ENCODE measurements at places on chromosomes 12 and 14.

DNA sequence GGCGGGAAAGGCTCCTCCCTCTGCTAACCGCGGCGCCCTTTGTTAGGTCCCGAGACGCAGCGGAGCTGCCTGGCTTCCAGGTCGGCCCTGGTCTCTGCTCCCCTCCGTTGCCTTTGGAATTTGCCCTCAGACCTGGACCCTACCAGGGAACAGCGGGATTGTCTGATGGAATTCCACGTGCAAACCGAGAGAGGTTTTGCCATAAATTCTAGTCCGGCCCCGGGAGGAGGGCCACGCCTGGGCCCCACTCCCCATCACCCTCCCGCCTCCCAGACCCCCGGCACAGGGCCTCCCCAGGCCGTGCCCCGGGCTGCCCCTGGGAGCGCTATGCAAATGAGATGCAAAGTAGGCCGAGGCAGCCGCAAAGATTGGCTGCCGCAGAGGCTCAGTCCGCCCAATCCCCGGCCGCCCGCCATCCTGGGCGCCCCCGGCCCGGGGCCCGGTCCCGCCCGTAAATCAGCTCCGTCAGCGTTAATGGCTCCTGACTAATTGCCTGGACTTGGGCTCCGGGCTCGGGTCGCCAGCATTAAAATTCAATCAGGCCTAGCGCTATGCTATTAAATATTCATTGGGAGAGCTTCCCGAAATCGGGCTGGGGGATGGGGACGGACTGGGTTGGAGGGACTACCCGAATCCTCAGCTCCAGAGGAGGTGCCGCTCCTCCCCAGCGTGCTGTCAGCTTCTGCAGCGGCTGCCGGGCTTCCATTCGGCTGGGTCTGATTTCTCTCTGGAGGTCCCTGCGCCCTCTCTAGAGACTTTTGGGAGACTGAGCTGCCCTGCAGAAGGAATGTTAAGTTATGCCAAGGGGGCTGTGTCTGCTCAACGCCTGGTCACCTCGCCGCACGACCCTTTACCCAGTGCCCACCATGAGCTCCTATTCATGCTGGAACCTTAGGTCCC is 15.7 kb upstream of the FIGNL2 start:
- peak overlapping the region; percentile 44 for H3K4me3 ChIP-seq
- H3K27ac ChIP-seq = peak overlapping the region; percentile 96
- H3K27me3 ChIP-seq = no peaks in the 10 kb centered on the region
- DNase-seq = no peak
- peaks cover 31% of the 10 kb centered on the region for H3K4me1 ChIP-seq
- H3K36me3 ChIP-seq = no peaks in the 10 kb centered on the region

DNA sequence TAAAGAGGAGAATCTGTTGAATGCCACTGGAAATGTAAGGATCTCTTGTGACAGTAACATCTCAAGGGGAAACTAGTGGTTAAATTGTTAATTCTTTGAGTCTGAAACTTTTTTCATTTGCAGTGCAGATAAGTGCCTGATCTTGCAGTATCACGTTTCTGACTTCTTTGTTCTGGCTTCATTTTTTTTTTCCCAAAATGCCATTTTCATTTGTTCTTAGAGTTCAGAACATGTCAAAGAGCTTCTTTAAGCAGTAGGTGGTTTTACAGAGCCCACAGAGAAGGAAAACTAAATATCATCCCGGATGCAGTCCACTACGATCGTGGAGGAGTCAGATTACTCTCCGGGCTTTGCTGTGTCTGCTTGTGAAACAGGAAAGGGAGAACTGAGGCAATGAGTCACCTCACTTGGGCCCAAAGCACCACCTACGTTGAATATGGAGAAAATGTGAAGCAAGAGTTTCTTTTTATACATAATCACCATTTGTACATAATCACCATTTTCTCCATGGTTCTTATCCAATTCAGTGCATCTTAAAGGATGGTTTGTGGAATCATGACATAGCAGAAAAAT is 43.9 kb downstream of the HMGA2 start:
- H3K36me3 ChIP-seq = peaks cover 4% of the 10 kb centered on the region
- H3K4me3 ChIP-seq = no peak overlapping the region
- DNase-seq = peak; percentile 14
- H3K27ac ChIP-seq = no peak overlapping the region

DNA sequence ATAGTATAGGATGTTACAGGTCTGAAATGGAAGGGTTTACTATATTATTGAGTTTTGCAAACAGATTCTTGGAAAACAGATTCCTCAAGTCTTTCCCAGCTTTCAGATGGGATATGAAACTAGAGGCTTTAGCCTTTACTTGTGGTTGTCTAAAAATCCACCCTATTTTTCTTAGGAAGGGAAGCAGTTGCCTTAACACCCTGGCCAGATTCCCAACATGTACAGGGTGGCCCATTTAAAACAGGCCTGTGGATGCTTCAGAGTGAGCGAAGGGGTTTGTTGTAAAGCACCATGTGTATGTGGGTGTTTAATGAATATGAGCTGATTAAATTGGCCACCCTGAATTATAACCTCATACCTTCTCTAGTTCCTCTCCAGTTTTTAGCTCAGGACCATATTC is 415.9 kb downstream of the ZFP36L1 start:
- no peaks in the 10 kb centered on the region for H3K36me3 ChIP-seq
- no peak overlapping the region for H3K4me3 ChIP-seq
- H3K4me1 ChIP-seq = peaks cover 5% of the 10 kb centered on the region
- H3K27ac ChIP-seq = no peak overlapping the region
- DNase-seq = no peak

DNA sequence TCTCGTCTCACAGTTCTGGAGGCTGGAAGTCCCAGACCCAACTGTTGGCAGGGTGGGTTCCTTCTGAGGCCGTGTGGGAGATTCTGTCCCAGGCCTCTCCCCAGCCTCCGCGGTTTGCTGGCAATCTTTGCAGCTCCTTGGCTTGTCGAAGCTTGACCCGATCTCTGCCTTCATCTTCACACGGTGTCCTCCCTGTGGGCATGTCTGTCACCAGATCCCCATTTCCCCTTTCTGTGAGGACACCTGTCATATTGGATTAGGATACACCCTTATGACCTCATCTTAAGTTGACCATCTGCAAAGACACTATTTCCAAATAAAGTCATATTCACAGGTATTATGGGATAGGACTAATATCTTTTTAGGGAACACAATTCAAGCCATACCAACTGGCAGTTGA is 22.6 kb upstream of the LRP1-AS start:
- H3K27ac ChIP-seq = no peak overlapping the region
- H3K36me3 ChIP-seq = peaks cover 80% of the 10 kb centered on the region
- peaks cover 3% of the 10 kb centered on the region for H3K4me1 ChIP-seq

- no peaks in the 10 kb centered on the region for H3K27me3 ChIP-seq
- H3K36me3 ChIP-seq = no peaks in the 10 kb centered on the region
- H3K27ac ChIP-seq = no peak overlapping the region
- H3K4me1 ChIP-seq = no peaks in the 10 kb centered on the region
- no peak for DNase-seq
Measured at GRCh38 chr12:63958876-63959580, 114.5 kb downstream of the SRGAP1 start.

DNA sequence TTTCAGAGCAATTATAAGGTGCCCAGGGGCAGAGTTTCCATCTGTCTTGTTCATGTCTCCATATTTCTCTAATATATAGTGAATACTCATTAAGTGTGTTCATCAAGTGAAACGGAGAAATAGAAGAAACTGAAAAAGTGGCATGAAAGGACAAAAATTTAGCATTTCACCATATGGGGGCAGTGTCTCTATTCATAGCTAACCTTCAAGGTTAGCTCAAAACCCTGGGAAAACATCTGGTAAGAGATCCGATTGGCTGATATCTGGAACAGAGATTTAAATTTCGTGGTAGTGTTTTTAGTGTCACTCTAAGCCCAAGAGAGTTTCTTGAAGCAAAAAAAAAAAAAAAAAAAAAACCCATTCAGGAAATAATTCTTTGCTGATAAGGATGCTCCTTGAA is 367.5 kb downstream of the DAD1 start:
- no peak overlapping the region for H3K27ac ChIP-seq
- no peaks in the 10 kb centered on the region for H3K27me3 ChIP-seq
- H3K4me1 ChIP-seq = no peaks in the 10 kb centered on the region
- peak; percentile 11 for DNase-seq
- H3K4me3 ChIP-seq = no peak overlapping the region
- no peaks in the 10 kb centered on the region for H3K36me3 ChIP-seq

- H3K36me3 ChIP-seq = no peaks in the 10 kb centered on the region
- H3K4me1 ChIP-seq = no peaks in the 10 kb centered on the region
- no peak overlapping the region for H3K4me3 ChIP-seq
Measured at GRCh38 chr12:127717278-127717677, 549.7 kb upstream of the TMEM132C start.

- peaks cover 7% of the 10 kb centered on the region for H3K36me3 ChIP-seq
- no peaks in the 10 kb centered on the region for H3K27me3 ChIP-seq
- no peak for DNase-seq
Measured at GRCh38 chr12:104285740-104286515, 17.6 kb upstream of the EID3 start.

GRCh38 chr12:122934722-122935121 is 31.5 kb downstream of the ABCB9 start:
- no peak overlapping the region for H3K4me3 ChIP-seq
- H3K36me3 ChIP-seq = no peaks in the 10 kb centered on the region
- H3K27ac ChIP-seq = no peak overlapping the region
- H3K27me3 ChIP-seq = no peaks in the 10 kb centered on the region
- DNase-seq = no peak
- H3K4me1 ChIP-seq = no peaks in the 10 kb centered on the region

DNA sequence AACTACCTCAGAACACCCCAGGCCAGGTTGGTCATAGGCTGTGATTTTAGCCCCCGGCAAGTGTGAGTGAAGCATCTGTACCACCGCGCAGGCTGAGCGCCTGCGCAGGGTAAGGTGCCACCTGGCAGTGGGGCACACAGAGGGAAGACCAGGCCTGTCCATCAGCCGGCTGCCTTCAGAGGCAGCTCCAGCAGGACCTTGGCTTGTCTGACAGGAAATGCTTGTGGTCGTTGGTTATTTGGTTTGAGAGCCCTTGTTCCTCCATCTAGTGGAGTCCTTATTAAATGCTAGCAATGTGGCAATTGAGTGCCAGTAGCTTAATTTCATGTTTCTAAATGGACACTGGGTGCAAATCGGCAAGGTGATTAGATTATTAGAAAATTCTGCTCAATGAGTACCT is 27.5 kb downstream of the SLC25A29 start:
- H3K36me3 ChIP-seq = peaks cover 31% of the 10 kb centered on the region
- no peak for DNase-seq
- no peak overlapping the region for H3K4me3 ChIP-seq
- no peak overlapping the region for H3K27ac ChIP-seq
- no peaks in the 10 kb centered on the region for H3K27me3 ChIP-seq
- H3K4me1 ChIP-seq = peaks cover 21% of the 10 kb centered on the region

GRCh38 chr14:47785058-47785457 is 109.7 kb upstream of the MDGA2 start:
- H3K4me1 ChIP-seq = no peaks in the 10 kb centered on the region
- no peaks in the 10 kb centered on the region for H3K27me3 ChIP-seq
- H3K27ac ChIP-seq = no peak overlapping the region
- DNase-seq = no peak

- DNase-seq = no peak
- no peaks in the 10 kb centered on the region for H3K36me3 ChIP-seq
- no peaks in the 10 kb centered on the region for H3K27me3 ChIP-seq
- H3K27ac ChIP-seq = no peak overlapping the region
- no peak overlapping the region for H3K4me3 ChIP-seq
Measured at GRCh38 chr14:35747379-35747778, 61.7 kb downstream of the RALGAPA1 start.

GRCh38 chr12:108523365-108523764 is 8.3 kb downstream of the FICD start:
- H3K27me3 ChIP-seq = no peaks in the 10 kb centered on the region
- H3K36me3 ChIP-seq = peaks cover 69% of the 10 kb centered on the region
- H3K4me3 ChIP-seq = no peak overlapping the region
- no peaks in the 10 kb centered on the region for H3K4me1 ChIP-seq
- DNase-seq = no peak
- H3K27ac ChIP-seq = no peak overlapping the region

- no peak overlapping the region for H3K4me3 ChIP-seq
- DNase-seq = no peak
- H3K27me3 ChIP-seq = no peaks in the 10 kb centered on the region
Measured at GRCh38 chr12:24681570-24681969, 267.3 kb downstream of the BCAT1 start.

GRCh38 chr12:5512601-5512970 is 80.7 kb downstream of the NTF3 start:
- H3K4me3 ChIP-seq = no peak overlapping the region
- DNase-seq = no peak
- no peaks in the 10 kb centered on the region for H3K27me3 ChIP-seq
- no peak overlapping the region for H3K27ac ChIP-seq

GRCh38 chr12:128702371-128702770 is 121.4 kb downstream of the SLC15A4 start:
- DNase-seq = no peak
- H3K27ac ChIP-seq = no peak overlapping the region
- no peaks in the 10 kb centered on the region for H3K4me1 ChIP-seq
- no peaks in the 10 kb centered on the region for H3K27me3 ChIP-seq

DNA sequence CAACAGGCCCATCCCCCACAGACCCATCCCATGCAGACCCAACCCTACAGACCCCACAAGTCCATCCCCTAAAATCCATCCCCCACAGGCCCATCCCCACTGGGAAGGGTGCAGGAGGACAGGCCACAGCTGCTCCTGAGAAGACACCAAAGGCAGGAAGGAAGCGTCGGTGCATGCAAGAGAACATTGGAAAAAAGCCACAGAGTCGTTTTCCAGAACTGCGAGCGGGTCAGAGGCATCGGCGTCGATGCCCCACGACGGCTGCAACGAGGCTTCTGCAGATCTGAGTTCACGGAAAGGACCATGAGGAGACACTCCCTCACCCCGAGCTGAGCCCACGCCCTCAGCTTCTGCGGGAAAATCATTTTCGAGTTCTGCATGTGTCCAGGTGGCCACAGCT is 59.6 kb upstream of the GALNT9 start:
- no peak for DNase-seq
- no peak overlapping the region for H3K27ac ChIP-seq
- no peaks in the 10 kb centered on the region for H3K4me1 ChIP-seq
- H3K36me3 ChIP-seq = no peaks in the 10 kb centered on the region
- H3K4me3 ChIP-seq = no peak overlapping the region
- H3K27me3 ChIP-seq = peaks cover 35% of the 10 kb centered on the region

GRCh38 chr14:39097159-39097558 is 5.9 kb downstream of the SEC23A start:
- peaks cover 2% of the 10 kb centered on the region for H3K4me1 ChIP-seq
- DNase-seq = peak; percentile 69

- H3K4me3 ChIP-seq = no peak overlapping the region
- H3K36me3 ChIP-seq = no peaks in the 10 kb centered on the region
- no peak overlapping the region for H3K27ac ChIP-seq
- no peaks in the 10 kb centered on the region for H3K27me3 ChIP-seq
Measured at GRCh38 chr14:100388103-100389054, 65.2 kb downstream of the SLC25A47 start.

DNA sequence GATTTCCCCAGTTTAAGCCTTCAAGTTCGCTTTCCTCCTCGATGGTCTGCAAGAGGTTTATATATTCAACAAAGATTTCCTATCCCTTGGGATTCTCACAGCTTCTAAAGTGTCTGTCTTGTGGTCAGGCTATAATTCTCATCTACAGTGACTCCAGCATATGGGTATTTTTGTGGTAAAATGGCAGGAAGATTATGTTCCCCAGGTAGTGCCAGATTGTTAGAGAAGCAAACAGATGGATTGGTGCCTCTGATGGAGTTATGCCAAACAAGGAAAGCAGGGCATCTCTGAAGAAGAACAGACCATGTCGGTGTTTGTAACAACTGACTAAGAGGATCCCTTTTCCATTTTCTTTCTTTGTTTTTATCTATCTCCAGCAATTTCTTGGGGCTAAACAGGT is 5.5 kb upstream of the CCDC175 start:
- DNase-seq = no peak
- H3K4me3 ChIP-seq = no peak overlapping the region
- H3K27me3 ChIP-seq = no peaks in the 10 kb centered on the region
- no peaks in the 10 kb centered on the region for H3K36me3 ChIP-seq
- H3K27ac ChIP-seq = no peak overlapping the region
